CD4-positive, alpha-beta T cell treated with Interleukin-15 for 4 hours (primary cell): ENCODE measurements at places on chromosomes 5 and 9.

DNA sequence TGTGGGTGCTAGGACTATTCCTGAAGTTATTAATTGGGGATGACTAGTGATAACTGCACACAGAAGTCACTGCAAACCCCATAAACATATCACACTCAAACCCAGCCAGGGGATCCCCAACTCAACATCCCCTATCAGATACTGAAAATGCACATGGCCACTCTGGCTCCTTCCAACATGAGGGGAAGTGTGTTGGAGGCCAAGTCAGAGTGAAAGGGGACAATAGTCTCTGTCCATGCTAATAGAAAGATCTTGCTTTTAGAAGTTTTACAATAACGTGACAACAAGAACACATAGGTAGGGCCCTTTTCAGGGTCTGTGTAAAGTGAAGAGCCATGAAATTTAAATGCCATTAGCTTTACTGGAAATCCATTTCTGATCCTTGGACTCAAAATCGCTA lies 98.8 kb upstream of the SEMA6A start:
- no peak for DNase-seq

DNA sequence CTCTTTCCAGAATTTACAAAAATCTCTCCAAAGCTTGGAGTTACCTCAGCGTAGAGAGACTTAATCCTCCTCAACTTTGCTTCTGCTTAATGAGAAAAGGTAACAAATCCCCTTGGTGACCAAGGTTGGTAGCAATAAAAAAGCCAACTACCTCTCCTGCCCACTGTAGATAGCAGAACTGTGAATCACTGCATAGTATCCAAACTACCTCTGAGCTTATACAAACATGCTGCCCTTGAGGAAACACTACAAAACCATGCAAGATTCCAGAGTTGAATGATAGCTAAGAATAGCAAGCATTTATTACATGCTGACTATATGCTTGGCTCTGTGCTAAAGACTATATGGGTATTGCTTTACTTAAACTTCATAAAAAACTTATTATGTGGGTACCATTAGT lies 2.8 kb upstream of the ADAMTS12 start:
- no peak for DNase-seq

- no peak for DNase-seq
Measured at GRCh38 chr5:28014779-28015178, 976.4 kb upstream of the CDH9 start.

GRCh38 chr5:80192507-80193241 lies 63.2 kb downstream of the SERINC5 start:
- no peak for DNase-seq

- no peak for DNase-seq
Measured at GRCh38 chr5:90054612-90055011, 354.9 kb downstream of the CETN3 start.
